ENCODE measurements at places on chromosomes 6 and 20.
A peak's percentile ranks its signal among the peaks of the same experiment; 100 is the strongest.

DNA sequence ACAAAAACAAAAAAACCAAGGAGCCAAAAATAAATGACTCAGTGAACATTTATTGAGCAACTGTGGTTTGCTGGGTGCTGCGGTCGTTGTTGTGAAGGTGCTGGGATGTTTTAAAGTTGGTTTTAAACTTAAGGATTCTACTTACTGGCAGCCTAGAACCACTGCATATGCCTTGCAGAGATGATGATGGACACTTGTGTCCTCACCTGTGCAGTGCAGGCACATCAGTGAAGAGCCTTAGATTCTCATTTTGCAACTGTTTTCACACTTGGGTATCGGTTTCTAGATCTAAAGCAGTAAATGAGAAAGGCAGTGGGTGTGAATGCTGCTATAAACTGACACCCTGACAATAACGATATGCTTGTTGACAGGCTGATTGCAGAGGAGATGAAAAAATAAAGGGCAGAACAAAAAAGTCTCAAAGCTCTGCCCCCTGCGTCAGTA is 68.8 kb downstream of the UTRN start:
- DNase-seq, result peak; percentile 60

DNA sequence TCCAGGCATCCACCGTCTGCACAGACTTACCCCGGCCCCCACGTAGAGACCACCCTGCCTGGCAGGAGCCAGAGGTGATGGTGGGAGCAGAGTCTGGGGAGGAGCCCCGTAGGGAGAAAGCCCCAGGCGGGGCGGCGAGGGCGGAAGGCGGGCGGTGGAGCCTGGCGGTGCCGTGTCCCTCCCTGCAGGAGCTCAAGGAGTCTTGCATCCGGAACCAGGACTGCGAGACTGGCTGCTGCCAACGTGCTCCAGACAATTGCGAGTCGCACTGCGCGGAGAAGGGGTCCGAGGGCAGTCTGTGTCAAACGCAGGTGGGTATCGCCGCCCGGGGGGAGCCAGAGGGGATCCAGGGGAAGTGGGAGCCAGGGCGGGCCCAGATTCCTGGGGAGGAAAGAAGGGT is 6.0 kb downstream of the CLPSL1 start:
- no peak for DNase-seq

- DNase-seq, result no peak
Measured at GRCh38 chr6:136761227-136761922, 30.9 kb downstream of the MAP3K5 start.

DNA sequence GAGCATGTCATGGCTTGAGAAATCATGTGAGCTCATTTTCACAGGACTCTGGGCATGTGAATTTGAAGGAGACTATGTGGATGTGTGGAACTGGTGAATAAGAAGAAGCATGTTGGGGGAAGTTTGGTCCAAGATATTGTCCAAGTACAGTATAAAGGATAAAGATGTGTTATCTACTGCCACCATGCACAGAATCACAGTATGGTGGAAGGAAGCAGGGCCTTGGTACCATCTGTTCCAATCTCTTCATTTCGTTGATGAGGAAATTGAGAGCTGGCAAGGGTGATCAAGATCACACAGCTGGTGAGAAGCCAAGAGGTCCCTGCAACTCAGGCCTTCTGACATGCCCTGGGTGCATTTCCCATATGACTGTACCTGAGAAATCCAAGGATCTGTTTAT is 31.5 kb upstream of the RIPOR2 start:
- no peak for DNase-seq

DNA sequence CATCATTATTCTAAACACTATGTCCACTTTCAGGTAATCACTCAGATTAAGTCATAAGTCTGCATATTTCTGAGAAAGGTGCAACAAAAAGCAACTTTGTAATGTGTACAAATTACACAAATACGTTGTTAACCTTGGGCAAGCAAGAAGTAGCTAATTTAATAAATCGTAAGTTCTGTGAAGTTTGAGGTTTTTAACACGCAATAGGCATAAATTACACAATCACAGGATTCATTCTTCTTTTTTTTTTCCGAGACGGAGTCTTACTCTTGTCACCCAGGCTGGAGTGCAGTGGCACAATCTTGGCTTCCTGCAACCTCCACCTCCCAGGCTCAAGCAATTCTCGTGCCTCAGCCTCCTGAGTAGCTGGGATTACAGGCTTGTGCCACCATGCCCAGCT is 57.2 kb upstream of the F13A1 start:
- no peak for DNase-seq

DNA sequence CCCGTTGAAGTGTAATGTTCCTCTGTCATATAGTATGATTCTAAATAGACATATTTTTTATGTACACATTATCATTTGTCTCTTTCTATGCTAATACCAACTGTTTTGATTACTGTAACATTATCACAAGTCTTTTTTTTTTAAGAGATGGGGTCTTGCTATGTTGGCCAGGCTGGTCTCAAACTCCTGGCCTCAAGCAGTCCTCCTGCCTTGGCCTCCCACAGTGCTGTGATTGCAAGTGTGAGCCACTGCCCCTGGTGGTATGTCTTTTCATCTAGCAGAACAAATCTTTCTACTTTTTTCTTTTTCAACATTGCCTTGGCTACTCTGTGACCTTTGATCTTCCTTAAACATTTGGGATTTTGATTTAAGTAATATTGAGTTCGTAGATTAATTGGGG is 57.7 kb downstream of the SLX4IP start:
- DNase-seq, result no peak
